ENCODE measurements at places on chromosomes 16 and 17.

DNA sequence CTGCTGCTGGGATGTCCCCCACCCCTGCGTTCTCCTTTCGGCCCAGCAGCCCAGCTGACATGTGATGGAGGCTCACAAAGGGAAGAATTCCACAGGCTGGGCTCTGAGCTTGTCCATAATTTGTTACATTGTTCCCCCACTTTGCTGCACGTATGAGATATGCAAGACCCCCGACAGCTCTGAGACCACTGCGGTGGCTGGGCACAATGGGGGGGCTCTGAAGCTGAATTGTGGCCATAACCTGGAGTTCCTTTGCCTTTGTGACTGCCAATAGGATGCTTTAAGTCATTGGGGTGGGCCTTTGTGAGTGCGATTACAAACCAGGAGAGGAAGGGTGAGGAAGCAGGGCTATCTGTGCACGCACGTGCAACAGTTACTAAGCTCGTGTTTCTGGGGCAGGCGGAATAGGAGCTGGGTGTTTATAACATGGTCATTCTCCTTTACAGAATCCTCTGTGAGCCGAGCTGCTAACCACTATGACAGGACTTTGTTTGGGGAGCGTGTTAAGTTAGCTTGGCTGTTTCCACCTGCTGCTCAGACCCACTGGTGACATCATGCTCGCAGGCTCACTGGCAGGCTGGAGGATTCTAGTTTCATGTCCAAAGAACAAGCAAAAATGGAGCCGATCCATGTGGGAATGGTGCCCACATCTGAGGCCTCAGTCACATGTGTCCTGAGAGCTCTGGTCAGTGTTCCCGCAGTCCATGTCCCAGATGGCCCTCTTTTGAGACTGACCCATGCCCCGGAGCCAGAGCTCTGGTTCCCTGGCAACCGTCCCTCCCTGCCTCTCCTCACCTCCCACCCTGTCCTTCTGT, 208.3 kb upstream of the SALL1 start:
- no peak for DNase-seq

- DNase-seq, result no peak
Measured at GRCh38 chr16:69717066-69717465, 9.3 kb downstream of the NQO1 start.

GRCh38 chr17:18017958-18018357, 21.0 kb downstream of the ATPAF2 start:
- DNase-seq, result no peak

DNA sequence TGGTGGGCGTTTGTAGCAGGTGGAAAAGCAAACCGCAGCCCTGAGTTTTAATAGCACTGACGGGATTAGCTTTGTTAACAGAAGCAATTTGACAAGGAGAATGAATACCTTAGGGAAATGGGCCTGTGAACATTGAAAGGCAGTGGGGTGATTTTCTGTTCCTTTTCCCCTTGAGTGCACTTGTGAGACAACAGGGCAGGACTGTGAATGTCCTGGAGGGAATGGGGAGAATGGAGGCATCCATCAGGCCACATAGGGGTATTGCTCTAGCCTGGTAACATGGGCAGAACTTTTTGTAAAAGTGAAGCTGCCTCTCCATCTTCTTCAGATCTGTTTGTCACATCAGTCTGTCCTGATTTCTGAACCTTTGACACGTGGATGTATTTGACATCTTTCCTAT, 26.2 kb downstream of the USP43 start:
- no peak for DNase-seq

DNA sequence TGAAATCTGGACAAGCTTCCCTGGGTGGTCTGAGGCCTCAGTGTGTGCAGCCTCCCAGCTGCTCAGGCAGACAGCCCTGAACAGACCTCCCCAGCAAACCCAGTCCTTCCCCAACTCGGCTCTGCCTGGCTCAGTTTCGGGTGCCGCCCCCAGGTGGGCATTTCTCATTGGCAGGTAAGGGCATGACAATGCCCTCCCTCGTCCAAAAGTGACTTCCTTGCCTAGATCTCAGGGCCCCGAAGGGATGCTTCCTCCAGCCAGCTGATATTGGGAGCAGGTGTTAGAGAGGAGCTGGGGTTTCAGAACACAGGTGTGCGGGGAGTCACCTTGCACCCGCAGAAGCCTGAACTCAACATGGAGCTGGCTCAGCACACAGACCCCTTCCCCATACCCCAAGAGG, 3.8 kb upstream of the PPL start:
- no peak for DNase-seq

DNA sequence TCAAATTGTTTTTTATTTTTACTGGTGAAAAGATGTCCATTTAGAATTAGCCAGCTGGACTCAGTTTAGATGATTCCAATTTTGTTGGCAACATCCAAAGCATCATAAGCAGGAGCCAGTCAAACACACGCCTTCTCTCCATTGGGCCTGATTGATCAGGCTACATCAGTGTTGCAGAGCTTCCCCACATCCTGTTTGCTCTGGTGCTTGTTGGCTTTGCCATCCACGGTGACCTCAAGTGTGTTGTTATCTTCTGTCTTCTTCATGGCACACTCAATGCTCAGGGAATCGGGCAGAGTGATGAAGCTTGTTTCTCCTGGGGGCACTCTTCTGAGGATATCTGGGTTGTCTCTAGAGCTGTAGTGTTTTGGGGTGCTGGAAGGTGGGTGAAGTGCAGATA, 6.3 kb upstream of the NETO2 start:
- DNase-seq, result no peak

DNA sequence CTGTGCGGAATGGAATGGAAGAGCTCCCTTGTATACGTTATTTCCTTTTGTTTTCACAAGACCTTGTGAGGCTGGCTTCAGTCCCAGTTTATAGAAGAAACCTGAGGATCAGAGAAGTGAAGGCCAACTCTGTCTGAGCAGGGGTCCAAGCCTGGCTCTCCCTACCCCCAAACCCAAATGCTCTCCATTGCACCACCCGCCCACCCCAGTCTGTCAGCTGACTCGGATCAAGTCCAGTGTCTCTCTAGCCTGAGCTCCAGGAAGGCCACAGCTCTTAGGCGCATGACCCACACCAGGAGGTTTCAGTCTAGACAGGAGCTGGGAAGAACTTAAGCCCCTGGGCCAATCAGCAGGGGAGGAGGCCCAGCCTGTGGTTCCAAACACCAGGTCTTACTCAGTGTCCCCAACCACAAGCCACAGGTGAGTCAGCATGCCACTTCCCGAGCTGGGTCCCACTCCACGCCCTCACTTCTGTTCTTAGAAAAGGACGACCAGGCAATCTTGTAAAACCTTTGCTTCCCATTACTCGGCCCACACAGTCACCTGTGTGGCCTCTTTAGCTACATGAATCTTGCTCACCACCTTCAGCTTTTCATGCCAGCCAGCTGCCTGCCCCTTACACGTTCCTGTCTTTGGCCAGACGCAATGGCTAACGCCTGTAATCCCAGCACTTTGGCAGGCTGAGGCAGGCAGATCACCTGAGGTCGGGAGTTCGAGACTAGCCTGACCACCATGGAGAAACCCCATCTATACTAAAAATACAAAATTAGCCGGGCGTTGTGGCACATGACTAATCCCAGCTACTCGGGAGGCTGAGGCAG, 27.8 kb downstream of the TK2 start:
- DNase-seq, result no peak

GRCh38 chr17:65364438-65364837, 197.0 kb downstream of the AXIN2 start:
- no peak for DNase-seq

- no peak for DNase-seq
Measured at GRCh38 chr17:73686126-73686525, 41.9 kb upstream of the SDK2 start.

DNA sequence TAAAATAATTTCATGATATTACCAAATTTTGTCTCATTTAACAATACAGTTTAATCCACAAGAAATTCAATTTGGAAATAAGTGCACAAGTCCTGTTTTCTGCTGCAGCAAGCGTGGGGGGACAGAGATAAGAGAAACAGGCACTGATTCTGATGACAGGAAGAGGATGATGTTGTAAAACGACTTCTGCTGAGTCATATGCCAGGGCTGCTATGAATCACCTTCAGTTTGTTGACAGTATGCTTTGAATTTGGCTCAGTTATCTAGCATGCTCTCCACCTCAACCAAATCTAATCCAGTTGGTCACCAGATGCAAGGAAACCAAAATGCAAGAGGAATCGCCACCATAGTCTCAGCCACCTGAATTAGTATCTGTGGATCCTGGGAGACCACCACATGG, 244.1 kb upstream of the MON1B start:
- no peak for DNase-seq

DNA sequence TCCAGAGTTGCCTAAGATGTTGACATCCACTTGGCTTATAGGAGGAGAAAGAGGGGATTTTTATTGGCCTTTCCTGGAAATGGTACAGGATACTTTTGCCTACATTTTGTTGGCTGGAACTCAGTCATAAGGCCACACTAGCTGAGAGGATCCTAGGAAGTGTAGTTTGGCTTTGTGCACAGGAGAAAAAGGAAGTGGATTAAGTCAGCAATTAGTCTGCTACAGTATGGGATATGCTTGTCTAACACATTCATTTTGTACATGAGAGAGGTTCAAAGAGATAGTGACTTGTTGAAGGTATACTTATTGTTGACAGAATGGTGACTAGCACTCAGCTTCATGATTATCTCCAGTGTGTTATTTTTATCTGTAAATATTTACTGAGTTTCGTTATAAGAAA, 10.3 kb downstream of the UTP18 start:
- DNase-seq, result no peak

GRCh38 chr17:3772764-3773163, 28.2 kb downstream of the ITGAE start:
- no peak for DNase-seq

DNA sequence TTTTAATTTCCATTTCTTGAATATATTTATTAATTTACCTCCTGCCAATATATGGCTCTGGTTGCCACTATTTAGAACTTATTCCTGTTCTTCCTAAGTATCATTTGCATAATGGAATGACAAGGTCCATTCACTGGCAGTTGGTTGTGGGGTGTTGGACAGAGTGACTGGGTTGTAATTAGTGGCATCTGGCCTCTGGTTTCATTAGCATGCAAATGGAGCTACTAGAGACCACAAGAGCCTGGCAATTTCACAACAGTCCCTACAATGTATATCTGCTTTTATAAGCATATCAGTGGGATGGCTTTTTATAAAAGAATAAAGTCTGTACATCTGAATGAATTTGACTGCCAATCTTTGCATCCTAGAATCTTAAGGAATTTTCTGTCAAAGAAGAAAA, 1030.9 kb upstream of the CDH8 start:
- DNase-seq, result no peak

- no peak for DNase-seq
Measured at GRCh38 chr17:79340333-79341221, 266.0 kb downstream of the ENGASE start.

- no peak for DNase-seq
Measured at GRCh38 chr16:7209598-7209997, 123.0 kb upstream of the RBFOX1 start.

All from vagina (tissue), 2 donors.